ENCODE measurements at places on chromosomes 1 and 21.
A peak's percentile ranks its signal among the peaks of the same experiment; 100 is the strongest.

- DNase-seq, result no peak
Measured at GRCh38 chr1:75305061-75305460, 170.9 kb downstream of the LHX8 start.

DNA sequence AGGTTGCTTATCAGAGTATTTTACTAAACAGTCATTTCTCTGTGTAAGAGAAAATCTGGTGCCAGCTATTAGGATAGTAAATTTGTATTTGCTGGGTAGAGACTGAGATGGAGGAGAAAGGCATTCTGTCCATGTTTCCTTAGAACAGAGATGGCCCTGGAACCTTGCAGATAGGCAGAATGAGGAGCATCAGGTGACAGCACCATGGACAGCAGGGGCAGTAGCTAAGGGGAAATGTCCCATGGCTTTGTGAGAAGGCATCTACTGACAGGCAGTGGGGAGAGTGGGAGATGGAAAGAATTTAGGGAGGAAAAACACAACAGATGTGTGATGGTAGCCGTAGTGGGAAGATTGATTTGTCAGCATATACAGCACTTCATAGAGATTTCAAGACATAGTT lies 105.0 kb downstream of the PRRX1 start:
- DNase-seq, result no peak

DNA sequence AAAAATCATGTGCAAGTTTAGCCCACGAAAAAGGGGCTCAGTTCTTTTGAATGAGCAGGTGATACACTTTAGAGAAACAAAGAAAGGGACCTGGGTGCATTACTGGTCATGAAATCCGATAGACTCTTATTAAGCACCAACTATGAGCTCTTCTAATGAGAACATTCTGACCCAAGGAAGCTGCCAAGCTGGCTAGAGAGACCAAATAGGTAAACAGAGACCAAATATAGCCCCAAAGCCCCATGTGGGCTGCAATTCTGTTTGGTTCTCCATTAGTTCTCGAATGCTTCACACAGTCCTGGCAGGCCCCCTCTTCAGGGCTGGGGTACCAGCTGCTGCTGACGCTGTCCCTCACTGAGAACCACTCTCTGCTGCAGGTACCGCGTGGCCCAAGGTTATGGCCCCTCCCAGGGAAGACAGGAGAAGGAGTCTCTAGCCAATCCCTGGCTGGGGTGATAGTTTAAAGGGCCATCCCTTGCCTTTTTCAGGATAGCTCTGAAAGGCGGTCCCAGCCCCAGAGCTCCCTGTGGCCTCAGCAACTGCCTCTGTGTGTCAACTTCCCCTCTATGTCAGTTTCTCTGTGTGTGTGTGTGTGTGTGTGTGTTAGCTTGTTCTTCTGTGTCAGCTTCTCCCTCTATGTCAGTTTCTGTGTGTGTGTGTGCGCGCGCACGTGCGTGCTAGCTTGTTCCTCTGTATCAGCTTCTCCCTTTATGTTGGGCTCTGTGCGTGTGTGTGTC lies 7.1 kb upstream of the UBXN10 start:
- DNase-seq, result no peak

DNA sequence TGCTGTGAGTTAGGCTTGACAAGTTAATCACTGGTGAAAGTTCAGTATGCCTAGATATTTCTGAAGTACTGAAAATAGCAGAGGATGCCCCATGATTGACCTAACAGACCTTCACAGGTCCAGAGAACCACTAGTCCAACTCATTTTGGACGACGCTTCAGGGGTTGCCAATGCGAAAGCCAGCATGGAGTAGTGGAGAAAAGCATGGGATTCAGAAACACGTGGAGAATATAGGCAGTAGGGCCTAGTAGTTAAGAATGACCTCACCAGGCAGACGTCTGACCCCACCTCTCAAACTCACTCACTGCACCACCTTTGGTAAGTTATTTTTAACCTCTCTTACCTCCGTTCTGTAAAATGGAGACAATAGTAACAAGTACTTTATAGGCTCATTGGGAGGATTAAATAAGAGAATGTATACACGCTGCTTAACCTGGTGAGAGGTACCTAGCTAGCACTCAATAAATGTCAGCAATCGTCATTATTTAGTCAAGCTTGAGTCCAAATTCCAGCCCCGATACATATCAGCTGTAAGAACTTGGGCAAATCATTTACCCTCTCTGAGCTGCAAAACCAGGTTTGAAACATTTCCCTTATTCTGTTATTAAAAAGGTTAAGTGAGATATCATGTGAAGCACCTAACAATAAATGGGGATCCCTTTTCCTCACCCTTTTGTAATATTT lies 13.2 kb downstream of the PLPP3 start:
- no peak for DNase-seq

- no peak for DNase-seq
Measured at GRCh38 chr21:14251336-14251735, 35.4 kb downstream of the RBM11 start.

DNA sequence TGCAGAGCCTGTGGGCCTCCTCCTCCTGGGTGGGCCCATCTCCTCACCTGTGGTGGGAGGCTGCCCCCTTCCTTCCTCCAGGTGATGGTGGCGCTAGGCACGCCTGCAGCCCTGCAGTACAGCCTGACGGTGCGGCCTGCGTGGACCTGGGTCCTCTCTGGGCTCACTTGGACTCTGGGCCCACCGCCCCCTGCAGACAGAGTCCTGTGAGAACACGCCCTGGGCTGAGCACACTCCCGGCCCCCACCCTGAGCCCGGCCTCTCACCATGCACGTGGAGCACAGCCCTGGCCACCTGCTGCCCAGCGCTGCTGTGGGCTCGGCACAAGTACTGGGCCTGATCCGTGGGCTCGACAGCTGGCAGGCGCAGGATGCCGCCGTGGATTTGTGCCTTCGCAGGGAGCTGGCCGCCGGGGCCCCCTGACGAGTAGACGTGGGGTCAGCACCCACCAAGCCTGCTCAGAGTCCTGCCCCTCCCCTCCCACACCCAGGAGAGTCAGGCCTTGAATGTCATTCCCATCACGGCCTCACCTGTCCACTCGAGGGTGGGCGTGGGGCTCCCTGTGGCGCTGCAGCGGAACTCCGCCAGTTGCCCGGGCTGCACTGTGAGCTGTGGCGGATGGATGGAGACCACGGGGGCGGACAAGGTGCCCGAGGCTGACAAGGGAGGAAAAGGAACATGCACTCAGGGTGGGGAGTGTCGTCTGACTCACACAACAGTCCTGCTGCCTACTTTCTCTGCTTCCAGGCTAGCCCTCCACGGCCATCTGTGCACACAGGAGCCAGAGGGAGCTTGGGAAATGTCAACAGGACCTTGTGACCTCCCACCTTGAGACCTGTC lies 43.4 kb downstream of the LDLRAD2 start:
- DNase-seq, result no peak

DNA sequence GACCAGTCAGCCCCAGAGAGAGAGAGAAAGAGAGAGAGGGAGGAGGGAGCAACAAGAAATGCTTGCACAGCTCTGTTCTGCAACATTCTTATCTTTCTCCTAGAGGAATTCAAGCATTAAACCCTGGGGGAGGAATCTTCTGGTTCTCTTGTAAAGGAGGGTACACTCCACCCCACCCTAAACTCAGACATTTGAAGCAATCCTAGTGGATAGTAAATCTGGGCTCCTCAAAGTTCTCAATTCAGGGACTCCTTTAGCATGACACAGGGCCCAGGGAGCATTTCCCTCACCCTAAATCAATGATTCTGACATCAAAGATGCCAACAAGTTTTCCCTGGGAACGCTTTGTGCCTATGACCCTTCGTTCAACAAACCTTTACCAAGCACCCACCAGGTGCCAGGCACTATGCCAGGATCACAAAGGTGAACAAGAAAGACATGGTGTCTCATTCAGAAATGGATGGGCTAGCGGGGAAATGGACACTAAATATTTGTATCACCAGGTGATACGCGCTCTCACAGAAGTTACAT lies 11.9 kb upstream of the CAPN2 start:
- DNase-seq, result no peak

GRCh38 chr21:42632771-42633690 lies 20.4 kb upstream of the PDE9A start:
- no peak for DNase-seq

DNA sequence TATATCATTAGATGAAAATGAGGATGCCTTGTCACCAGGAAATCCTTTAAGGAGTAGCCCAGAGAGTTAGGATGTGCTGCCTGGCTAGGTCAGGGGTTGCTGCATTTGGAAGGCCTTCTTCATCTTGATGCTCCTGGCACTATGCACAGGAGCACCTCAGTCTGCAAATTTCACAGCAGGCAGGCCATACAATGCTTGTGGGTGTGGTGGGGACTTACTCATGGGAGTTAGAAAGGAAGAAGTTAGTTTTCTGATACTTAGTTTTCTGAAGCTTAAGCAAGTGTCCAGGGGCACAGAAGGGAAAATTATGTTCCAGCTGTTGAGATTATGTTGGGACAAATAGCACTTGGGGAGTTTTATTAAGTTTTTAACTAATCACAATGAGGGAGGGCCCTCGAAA lies 11.4 kb downstream of the HLX start:
- DNase-seq, result no peak

DNA sequence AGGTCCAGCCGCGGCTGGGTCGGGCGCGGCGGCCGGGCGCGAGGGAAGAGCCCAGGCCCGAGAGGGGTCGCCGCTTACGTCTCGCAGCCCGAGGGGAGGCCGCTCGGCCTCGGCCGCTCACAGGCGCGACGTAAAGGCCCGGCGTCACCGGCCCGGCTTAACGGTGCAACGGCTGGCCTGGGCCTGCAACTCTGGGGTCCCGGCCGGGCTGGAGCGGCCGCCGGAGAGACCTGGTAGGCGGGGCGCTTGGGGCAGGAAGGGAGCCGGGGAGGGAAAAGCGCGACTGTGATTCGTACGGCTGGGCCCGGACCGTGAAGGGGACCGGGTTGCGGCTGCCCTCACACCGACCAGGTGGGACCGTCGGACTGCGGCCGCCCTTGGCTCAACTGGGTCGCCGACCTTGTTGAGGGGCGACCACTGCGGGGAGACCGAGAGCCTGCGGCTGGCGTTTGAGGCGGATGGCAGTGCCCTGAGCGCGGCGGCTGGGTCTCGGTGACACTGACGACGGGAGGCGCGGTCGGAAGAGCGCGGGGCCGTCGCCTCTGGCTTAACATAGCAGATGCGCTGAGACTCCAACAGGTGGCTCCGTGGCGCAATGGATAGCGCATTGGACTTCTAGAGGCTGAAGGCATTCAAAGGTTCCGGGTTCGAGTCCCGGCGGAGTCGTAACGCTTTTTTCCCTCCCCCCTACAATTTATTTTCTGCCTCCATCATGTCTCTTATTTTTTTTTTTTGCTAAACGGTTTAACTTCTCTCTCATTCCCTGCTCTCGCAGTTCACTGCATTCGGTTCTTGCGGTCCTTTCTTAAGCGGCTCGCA lies 31.8 kb downstream of the DNTTIP2 start:
- DNase-seq, result peak; percentile 78

DNA sequence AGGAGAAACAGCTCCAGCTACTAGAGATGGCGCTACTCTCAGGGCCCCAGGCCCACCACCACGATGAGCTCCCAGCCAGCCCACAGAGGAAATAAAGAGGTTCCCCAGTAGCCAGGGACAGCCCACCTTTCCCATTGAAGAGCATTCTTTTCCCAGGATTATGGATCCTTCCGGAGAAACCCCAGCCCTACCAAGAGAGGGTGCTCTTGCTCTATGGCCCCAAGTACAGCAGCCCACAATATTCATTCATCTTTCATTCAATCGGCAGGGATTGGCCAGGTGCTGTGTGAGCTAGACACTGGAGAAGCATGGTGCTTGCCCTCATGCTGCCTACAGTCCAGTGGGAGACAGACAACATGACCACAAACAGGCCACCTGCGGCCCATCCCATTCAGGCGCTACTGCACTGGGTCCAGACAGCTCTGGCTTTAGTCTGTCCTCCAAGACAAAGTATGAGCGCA lies 29.9 kb downstream of the PMVK start:
- no peak for DNase-seq

GRCh38 chr1:34786521-34787325 lies 5.7 kb downstream of the GJB3 start:
- peak; percentile 60 for DNase-seq

- DNase-seq, result no peak
Measured at GRCh38 chr1:77349275-77349674, 67.5 kb downstream of the AK5 start.

- no peak for DNase-seq
Measured at GRCh38 chr1:181314959-181315358, 168.4 kb upstream of the CACNA1E start.

DNA sequence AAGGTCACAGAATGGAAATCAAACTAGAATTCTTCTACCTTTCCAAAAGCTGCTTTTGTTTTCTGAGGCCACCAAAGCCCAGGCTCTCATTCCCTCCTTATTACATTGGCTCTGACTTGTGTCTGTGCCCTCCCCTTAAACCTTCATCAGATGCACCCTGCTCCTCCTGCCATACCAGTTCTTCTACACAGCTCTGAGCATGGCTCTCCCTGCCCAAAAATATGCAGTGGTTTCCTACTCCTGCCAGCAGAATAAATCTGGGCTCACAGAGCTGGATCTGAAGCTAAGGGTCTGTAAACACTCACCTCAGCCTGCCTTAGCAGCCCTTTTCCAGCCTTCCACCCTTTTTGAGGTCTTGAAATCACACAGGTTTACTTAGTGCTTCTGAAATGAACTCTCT lies 55.0 kb downstream of the TTC3 start:
- no peak for DNase-seq

- no peak for DNase-seq
Measured at GRCh38 chr1:208234721-208235120, 9.5 kb downstream of the PLXNA2 start.

- no peak for DNase-seq
Measured at GRCh38 chr1:180353945-180354344, 123.9 kb downstream of the LHX4 start.

GRCh38 chr1:185561629-185562028 lies 172.6 kb upstream of the HMCN1 start:
- DNase-seq, result no peak

- DNase-seq, result no peak
Measured at GRCh38 chr1:108880850-108881249, 4.1 kb downstream of the GPSM2 start.

DNA sequence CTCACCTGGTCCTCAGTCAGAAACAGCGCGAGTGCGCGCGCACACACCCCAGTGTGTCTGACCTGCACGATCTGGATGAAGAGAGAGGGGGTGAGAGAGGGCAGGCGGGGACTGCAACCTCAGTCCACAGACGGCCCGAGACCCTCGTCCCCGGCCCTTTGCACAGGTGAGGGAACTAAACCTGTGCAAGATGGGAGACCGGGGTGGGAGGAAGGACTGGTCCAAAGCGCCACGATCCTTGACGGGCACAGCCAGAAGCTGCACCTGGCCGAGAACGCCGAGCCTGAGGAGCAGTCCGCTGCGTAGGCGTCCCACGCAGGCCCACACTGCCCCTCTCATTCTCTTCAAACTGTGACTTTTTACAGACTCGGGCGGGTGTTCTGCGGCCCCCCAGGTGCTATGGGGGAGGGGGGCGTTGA lies 519 bp upstream of the IQCC start:
- no peak for DNase-seq

GRCh38 chr1:93839753-93840152 lies 39.3 kb downstream of the DNTTIP2 start:
- DNase-seq, result no peak

- no peak for DNase-seq
Measured at GRCh38 chr1:225848030-225848955, 33.9 kb downstream of the TMEM63A start.

DNA sequence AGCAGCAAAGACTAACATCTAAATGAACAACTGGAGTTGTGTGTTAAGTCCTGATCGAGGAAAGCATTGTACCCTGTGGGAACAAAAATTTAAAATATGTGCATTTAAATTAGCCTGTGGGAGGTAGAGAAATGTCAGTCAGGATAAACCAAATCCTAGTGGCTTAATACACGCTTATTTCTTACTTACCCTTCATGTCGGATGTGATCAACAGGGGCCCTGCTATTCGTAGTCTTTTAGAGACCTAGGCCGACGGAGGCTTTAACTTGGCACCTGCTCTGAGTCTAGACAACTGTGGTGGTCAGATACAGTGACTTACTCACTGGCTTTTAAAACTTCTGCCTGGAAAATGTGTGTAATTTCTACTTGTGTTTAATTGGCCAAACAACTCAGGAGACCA lies 10.2 kb downstream of the GSTM3 start:
- DNase-seq, result no peak

Measured in stimulated activated CD4-positive, alpha-beta T cell treated with anti-CD3 and anti-CD28 coated beads, TNF-alpha, amount 100 ng/mL, for 48 hours (primary cell).